Kidney tubule cell (primary cell): ENCODE measurements at places on chromosomes 3 and 15.

DNA sequence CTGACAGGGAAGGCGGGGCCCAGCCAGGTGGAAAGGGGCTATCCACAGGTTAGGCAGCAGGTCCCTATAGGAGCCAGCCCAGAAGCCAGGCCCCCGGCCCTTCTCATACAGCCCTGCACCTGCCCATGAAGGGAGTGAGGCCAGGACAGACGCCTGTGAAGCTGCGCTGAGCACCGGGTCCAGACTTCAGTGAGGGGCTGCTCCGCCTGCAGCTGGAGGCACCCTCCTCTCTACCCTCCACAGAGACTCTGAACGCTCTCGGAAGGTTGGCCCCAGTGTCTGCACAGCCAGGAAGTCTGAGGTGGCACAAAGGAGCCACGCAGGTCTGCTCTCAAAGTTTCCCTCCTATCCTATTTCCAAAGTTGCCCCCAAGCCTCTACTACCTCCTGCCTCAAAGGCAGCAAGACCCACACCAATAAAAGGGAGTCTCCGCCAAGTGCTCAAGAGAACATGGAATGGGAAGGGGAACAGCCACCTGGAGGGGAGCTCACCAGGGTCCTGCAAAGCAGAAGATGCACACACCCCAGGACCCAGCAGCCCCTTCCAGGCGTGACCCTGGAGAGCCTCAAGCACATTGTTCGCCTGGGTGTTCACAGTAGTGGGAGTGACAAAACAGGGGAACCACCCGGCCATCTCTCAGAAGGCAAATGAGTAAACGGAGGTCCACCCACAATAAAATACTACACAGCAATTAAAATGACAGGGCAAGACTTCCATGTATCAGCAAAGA, 19.5 kb downstream of the XXYLT1 start:
- DNase-seq = no peak

DNA sequence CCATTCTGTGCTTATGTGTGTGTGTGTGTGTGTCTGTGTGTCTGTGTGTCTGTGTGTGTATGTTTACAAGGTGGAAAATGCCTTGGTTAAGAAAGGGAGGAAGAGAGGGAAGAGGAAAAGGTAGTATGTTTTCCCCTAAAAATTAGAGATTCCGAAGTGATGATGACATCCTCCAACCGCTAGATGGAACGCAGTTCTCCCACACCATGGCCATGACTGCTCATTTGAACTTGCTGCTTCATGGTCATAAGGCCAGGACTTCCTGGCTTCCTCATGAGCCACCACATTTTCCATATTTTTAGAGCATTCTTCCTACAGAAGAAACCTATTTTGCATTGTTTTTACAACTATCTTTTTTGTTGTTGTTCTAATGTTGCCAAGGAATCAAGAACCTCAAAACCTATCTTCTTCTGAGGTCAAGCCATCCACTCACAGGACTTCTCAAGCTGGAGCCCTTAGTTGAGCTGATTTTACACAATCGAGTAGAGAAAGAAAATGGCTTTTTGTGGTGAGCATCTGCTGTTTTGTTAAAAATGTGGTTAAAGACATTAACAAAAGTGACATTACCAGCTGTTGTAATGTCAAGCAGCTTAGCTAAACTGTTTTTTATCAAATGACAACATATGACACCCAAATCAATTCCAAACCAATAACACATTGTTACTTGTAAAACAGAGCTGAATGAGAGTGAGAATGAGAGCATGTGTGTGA, 1091.0 kb downstream of the FHIT start:
- DNase-seq = no peak

GRCh38 chr15:32120577-32121383, 90.5 kb downstream of the CHRNA7 start:
- no peak for DNase-seq

DNA sequence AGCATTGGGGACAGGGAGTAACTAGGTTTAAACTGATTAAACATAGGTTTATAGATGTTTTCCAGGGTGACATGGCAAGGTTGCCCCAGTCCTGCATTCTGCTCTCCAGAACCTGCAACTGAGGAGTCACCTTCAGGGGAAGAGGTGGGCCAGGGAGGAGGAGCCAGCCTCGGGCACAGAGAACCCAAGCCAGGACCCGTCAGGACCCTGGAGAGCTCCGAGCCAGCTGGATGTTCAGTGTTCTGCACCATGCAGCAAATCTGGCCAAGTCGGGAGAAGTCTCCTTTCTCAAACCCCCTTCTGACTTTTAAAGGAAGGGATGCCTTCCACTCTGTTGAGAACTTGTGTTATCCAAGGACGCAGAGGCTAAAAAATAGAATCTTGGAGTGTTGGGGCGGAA, 62.1 kb upstream of the SLC6A11 start:
- peak; percentile 37 for DNase-seq

- DNase-seq = peak; percentile 11
Observed at GRCh38 chr3:14549256-14549919, 9.2 kb upstream of the GRIP2 start.

DNA sequence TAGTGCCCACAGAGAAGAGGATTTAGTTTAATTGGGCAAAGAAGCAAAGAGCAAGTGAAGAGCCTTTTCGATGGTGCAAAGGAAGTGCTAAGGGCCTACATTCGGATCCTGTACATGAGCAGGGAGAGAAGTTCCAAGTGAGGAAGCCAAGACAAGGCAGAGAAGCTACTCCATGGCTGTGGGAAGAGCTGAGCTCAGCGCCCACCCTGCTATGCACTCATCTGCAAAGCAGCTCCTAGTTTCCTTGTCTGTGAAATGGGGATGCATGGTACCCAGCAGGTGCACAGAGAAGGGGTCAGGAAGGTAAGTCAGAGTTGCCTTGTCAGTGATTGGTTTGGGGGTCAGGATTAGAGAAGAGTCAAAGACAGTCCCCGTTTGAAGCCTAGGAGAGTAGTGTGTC, 126.5 kb downstream of the PDE8A start:
- no peak for DNase-seq

- no peak for DNase-seq
Observed at GRCh38 chr15:58257776-58258325, 119.7 kb downstream of the AQP9 start.

GRCh38 chr15:33795070-33795469, 173.2 kb upstream of the CHRM5 start:
- no peak for DNase-seq

DNA sequence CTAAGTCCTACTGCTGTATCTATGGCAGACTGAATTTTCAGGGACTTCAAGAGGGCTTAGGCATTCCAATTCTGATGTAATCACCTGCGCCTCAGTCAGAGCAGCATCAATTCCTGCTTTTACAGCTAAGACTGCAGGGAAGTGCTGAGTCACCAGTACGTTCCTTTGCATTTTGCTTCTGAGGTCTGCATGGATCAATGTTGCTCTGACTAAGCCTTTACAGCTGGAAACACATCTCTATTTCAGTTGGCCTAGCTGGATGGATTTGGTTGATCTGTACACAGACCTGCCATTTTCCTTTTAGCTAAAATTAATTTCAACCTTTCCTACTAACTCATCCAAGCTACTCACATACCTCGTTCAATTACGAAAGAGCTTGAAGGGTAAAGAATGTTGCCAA, 51.3 kb downstream of the ETV5 start:
- peak; percentile 33 for DNase-seq

GRCh38 chr3:191376516-191377141, 46.3 kb upstream of the UTS2B start:
- DNase-seq = peak; percentile 76

GRCh38 chr15:89352476-89352875, 17.9 kb upstream of the POLG start:
- DNase-seq = no peak

- no peak for DNase-seq
Observed at GRCh38 chr15:58770519-58770856, 614 bp upstream of the MINDY2 start.

DNA sequence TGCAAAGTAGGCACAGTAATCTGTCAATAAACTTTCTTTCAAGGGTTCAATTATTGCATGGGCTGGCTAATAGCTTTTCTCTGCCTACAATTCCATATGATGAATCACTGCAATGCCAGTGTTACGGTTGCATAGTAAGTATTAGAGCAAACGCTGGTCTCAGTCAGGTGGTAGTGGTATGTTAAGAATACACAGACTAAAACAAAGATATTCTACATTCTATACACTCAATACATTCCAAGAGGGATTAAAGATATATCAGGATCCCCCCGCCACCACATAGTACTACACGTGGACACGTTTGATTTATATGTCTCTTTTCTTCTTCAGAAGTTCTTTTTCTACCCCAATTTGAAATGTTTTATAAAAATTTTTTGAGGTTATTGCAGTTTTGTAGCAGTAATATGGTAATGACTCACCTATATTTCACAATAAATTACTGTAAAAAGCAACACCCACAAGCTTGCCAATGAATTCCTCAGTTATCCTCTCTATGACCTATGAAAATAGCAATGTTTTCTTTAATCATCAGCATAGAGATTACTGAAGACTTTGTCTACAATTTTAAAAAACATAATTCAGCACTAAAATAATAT, 68.2 kb downstream of the CD200R1L start:
- no peak for DNase-seq

DNA sequence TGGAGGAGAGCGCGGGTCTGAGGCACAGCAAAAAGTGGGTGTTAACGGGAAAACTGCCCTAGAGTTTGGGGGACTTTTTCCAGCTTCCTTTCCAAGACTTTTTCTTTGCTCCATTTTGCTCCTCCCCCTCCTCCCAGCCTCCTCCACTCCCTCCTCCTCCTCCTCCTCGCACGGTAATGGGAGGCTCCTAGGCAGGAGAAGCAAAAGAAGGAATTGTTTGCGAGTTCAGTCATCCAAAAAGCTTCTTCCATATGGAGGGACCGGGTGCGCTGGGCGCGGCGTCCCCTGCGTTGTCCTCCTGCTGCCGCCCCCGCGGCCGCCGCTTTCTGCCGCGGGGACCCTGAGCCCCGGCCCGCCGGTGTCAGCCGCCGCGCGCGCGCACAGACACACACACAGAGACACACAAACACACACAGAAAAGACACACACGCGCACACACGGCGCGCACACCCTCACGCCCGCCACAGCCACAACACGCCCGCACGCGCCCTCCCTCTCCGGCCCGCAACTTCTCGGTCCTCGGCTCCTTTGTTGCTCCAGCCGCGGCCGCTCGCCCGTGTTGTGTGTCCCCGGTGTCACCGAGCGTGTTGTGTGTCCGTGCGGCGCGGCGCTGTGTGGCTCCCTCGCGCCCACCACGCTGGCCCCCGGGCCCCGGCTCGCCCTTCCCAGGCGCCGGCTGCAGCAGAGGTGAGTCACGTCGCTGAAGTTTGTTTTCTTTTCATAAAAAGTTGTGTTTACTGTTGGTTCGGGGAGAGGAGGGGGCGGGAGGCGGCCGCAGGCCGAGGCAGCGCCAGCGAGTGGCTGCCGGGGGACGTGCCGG, at the start of gene BOC:
BOC (plus strand) TSS at position 228 of the 820 bp plus-strand sequence. CDS start 38,246 bp downstream, outside the sequence.
- DNase-seq = peak; percentile 57

GRCh38 chr15:98127586-98127985, 167.1 kb downstream of the ARRDC4 start:
- no peak for DNase-seq

- DNase-seq = peak; percentile 94
Observed at GRCh38 chr15:89167267-89168176, 53.9 kb downstream of the RLBP1 start.

- no peak for DNase-seq
Observed at GRCh38 chr15:65738649-65739048, 53.4 kb downstream of the DENND4A start.

DNA sequence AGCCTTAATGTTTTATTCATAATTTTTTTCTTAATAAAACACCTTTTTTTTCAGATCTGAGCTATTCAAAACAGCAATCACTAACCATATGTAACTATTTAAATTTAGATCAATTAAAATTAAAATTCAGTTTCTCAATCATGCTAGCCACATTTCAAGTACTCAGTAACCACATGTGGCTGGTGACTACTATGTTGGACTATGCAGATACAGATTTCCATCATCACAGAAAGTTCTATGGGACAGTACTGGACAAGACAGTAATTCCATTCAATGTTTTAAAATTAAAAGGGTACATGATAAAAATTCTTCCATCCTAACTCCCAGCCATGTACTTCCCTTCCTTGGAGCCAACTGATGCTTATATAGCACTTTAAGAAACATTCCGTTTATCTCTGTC, 119.3 kb downstream of the GLDN start:
- DNase-seq = no peak

- DNase-seq = peak; percentile 40
Observed at GRCh38 chr3:86993704-86994103, 2.8 kb upstream of the VGLL3 start.

GRCh38 chr3:149393345-149394160, 16.1 kb upstream of the TM4SF1 start:
- peak; percentile 82 for DNase-seq

GRCh38 chr15:29759596-29759995, 62.7 kb downstream of the TJP1 start:
- no peak for DNase-seq

GRCh38 chr3:134804508-134805480, 9.7 kb downstream of the EPHB1 start:
- DNase-seq = no peak

GRCh38 chr3:156163848-156164247, 43.5 kb downstream of the KCNAB1 start:
- no peak for DNase-seq

GRCh38 chr3:141530415-141530768, 43.6 kb downstream of the RASA2 start:
- peak; percentile 6 for DNase-seq

- peak; percentile 85 for DNase-seq
Observed at GRCh38 chr15:76328958-76329357, 7.6 kb upstream of the ISL2 start.

DNA sequence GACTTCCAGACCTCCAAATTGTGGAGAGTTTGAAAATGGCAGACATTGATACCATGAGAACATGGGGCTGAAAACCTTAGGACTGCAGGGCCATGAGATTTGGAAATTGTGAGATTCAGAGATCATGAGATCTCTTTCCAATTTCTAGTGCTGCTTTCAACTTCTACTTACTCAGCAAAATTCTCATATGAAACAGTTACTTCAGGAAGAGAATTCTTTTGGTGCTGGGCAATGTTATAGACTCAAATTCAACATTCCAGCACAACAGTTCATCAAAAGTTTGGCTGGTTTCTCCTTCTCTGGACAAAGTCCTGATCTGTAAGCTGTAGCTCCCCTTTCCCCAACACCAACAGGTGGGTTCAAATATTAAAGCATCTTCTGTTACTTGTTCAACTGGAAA, 506.9 kb upstream of the NECTIN3 start:
- DNase-seq = no peak

DNA sequence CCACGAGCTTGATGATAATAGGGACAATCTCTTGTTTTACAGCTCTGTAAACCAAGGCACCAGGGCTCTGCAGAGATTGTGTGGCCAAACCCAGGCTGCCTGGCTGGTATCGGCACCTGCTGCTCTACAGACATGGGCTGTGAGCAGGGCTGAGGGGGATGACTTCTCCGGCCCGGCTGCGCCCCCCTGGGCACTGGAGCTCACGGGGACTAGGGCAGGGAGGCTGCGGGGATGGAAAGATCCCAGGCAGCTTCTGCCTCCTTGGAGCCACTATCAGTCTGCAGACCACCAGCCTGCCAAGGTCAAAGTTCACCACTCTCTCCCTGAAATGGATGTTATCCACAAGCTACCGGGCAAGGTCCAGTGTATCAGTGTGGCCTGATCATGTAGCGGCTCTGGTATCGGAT, 22.0 kb upstream of the PIGZ start:
- no peak for DNase-seq
